ENCODE measurements at places on chromosomes 12 and 14.

- DNase-seq, result no peak
These were observed 196.5 kb downstream of the NOVA1 start for GRCh38 chr14:26401179-26401968.

- DNase-seq, result no peak
These were observed 11.2 kb upstream of the LRIG3 start for GRCh38 chr12:58931518-58931917.

DNA sequence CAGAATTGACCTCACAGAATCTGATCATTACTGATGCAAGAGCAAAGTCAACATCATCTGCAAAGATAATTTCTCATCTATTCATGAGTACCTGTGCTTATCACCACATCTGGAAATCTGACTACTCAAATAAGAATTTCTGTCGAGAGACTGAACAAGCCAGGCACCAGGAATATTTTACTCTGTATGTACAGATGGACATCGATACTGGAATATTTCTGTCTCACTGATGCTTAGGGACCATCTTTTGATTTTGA lies 105.2 kb downstream of the BICD1 start:
- no peak for DNase-seq

- DNase-seq, result no peak
These were observed 8.9 kb downstream of the FOXA1 start for GRCh38 chr14:37585971-37586796.

Measured in hematopoietic multipotent progenitor cell treated with erythropoietin and hydrocortisone succinate and interleukin-3 and kit ligand, for 6 days (in vitro differentiated cells).